HepG2 (cell line): ENCODE measurements at places on chromosomes 6 and 20. TPM values are rescaled to one million over a fixed set of nuclear protein-coding genes. Genes with fewer than 3 reads are reported as not detected.

- no peak for DNase-seq
Observed at GRCh38 chr6:137167702-137168377, 5.6 kb downstream of the IL22RA2 start.

DNA sequence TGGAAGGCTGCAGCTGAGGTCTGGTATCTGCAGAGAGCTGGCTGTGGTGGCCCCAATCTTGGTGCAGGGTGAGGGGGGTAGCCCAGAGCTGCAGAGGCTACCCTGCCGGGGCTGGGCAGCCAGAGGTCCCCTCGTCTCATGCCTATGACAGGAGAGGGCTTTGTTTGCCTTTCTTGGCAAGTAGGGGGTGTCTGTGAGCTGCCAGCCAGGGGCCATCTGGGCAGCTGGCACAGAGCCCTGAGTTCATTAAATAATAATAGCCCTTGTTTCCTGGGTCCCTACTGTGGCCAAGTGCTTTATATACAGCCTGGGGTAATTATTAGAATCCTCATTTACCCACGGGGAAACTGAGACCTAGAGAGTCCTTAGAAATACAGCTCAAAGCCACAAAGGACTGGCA lies 66.6 kb downstream of the EZR start:
- no peak for DNase-seq

DNA sequence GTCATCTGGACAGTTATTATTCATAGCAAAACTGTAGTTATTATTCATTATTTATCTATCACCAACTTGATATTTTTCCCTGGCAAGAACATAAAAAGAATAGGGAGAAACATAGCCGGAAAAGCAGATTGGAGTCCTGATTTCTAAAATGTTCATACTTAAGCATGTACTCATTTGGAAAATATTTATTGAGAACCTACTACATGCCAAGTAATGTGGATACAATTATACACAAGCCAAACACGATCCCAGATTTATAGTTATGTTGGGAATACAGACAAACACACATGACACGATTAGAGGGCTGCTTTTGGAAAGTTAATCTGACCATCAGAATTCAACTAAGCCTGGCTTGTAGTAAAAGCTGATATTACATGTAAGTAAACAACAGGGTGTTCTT lies 30.7 kb downstream of the ARHGAP18 start:
- DNase-seq = no peak

- DNase-seq = no peak
Observed at GRCh38 chr6:107740496-107741190, 83.5 kb downstream of the SCML4 start.

DNA sequence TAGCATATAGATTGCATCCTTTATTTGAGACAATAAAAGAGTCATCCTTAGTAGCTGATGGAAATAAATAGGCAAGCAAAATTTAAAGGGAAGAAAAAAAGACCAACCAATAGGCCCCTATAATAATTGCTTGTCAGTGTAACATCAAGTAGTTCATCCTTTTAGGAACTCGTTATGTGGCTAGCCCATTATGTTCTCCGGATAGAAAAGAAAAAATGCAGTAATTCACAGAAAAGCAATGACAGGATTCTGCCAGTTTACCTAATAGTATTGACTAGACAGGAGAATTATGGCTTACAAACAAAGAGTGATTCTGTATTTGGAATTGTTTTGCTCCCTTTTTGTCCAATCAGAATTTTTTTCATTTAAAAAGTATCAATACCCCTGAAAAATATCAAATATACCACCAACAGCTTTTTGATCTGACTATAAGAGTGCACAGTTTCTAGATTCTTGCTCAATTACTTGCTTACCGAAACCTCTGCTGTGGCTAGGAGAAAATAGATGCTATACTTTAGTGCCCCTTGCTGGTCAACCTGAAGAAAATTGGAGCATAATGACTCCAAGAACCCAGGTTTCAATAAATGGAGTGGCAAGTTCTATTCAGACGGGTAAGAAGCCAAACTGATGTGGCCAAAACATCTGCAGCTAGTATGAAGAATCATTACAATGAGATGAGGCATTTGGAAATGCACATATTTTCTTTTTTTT lies 91.5 kb upstream of the SASH1 start:
- DNase-seq = peak; percentile 37

DNA sequence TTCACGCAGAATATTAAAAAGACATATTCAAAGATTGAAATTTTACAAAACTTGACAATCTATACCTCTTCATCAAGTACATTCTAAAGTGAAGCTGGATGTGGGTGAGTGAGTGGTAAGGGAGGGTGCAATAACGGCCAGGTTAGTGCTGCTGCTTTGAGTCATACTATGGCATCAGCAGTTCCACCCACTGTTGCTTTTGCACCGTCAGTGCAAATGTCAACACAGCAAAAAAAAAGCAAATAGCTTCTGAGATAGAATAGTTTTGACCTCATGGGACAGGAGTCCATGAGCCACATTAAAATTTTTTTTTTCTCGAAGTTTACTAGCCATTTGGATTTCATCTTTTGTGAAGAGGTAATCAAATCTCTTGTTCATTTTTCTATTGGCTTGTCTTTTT lies 31.8 kb downstream of the PSMF1 start:
- DNase-seq = peak; percentile 69

GRCh38 chr20:5270603-5271002 lies 46.2 kb downstream of the PROKR2 start:
- no peak for DNase-seq

DNA sequence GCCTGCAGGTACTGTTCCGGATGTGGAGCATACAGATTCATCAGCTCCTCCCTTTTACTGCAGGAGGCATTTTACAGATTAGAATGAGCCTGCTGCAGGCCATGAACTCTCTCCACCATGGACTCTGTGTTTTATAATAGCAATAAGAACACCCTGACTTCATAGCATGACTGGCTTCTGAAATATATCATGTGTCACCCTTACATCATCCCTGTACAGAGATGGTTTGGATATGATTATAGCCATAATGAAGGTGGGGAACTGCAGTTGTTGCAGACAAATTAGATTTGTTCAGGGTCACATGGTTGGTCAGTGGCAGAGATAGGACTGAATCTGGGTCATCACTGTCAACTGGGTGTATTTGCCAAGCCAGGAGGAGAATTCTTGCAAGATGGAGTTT lies 100.7 kb downstream of the FOXO3 start:
- no peak for DNase-seq

DNA sequence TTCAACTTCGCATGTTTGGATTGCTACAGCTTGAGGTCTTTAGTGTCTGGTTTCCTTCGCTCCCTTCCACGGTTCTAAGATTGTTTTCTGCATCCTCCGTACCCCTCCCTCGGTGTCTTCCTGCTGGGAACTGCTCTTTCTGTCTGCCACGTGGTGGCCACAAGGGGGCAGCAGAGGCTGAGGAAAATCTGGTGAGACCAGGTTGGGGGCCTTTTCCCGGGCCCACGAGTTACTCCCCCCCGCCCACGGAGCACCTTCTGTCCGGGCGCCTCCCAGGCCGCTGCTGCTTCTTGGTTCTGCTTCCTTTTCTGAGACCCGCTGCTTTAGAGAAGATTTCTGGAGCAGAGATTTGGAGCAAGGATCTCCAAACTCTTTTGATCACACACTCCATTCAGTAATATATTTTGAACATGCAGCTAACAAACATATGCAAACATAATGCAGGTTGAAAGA lies 21.1 kb upstream of the NOTCH4 start:
- DNase-seq = peak; percentile 43

DNA sequence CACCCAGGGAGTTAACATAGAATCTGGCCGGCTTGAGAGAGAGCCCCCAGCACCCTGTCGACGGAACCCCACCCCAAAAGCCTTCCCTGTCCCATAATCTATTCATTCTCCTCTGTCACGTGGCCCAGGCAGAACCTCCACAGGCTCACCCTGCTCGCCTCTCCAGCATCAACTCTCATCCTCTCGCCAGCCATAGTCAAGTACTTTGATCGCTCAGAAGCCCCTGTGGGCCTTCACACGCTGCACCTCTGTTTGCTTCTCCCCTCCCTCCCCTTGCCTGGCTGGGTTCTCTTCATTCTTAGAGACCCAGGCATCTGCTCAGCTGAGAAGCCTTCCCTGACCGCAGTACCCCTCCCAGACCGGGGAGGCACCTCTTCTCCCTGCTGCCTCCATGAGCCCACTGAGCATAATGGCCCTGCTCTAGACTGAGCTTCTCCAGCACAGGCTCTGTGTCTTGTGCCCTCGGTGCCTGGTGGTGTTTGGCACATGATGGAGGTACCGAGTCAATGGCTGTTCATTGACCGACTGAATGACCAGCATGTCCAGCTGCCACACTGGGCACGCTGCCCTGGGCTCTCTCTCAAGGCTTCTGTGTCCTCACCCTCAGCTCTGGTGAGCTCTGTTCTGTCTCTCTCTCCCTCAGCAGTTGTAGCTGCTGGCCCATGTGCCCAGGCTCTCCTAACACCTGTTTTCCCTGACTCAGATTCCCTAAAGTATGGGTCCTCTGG lies 33.7 kb downstream of the PKIG start:
- no peak for DNase-seq

GRCh38 chr6:37072526-37072925 lies 67.1 kb downstream of the FGD2 start:
- DNase-seq = no peak

DNA sequence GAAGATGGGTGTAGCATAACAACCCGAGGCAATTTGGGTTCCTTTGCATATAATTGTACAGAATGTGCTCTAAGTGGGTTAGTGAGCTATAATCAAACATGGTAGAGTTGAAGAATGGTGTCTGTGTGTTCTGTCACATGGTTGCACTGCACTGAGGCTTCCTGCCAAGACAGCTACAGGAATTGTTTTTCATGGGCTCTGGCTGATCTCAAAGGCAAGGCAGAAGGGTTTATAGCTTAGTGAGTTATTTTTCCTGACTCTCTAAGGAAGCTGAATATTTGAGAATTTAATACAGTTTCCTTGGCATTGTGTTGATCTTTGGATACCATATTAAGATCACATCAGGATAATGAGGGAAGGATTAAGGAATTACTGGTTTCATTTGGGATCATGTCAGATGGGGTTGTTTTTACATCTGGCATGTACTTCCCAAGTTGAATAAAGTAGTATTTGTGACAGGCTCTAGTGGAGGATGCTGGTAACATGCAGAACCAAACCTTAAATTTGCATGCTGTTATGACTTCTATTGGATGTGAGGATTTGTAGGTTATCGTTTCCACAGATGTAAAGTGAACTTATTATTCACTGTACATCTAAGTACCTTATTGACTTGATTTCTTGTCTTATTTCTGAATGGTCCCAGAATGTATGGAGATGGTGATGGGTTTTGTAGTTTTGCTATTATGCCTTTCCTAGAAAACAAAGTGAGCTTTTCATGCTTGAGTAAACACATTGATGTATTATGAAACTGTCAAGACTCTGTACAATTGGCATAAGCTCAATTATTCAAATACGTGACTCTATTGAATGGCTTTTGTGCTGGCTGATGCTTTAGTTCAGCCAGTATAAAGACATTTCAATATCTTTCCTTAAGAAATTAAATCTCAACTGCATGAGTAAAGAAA lies 43.3 kb downstream of the LRRC1 start:
- DNase-seq = no peak

DNA sequence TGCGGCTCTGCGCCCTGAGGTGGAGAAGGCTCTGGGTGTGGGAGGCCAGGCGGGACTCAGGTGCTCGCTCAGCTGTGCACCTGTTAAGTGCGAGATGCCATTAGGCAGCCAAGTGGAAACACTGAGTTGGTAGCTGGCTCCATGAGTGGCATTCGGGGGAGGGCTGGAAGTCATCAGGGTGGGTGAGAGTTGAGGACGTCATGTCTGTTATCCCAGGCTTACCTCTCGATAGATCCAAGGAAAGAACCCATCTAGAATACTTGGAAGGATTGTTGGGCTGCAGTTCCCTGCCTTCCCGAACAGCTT lies 41.3 kb downstream of the TAF8 start:
- DNase-seq = no peak

DNA sequence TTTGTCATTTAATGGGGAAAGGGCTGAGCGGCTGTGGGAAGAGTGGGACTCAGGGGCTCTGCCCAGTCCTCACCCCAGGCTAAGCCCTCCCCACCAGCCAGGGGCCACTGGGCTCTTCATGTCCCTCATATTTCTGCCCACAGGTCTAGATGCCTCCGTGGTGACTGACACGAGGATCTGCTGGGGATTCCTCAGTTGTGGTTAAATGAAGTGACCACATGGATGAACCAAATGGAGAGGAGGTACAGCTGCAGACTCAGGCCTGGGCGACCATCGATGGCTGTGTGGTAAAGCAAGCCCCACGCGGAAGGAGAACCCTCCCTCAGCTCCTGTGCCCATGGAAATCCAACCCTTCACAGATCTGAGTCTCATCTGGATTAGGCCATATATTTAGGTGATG lies 29.4 kb downstream of the RAET1L start:
- no peak for DNase-seq

DNA sequence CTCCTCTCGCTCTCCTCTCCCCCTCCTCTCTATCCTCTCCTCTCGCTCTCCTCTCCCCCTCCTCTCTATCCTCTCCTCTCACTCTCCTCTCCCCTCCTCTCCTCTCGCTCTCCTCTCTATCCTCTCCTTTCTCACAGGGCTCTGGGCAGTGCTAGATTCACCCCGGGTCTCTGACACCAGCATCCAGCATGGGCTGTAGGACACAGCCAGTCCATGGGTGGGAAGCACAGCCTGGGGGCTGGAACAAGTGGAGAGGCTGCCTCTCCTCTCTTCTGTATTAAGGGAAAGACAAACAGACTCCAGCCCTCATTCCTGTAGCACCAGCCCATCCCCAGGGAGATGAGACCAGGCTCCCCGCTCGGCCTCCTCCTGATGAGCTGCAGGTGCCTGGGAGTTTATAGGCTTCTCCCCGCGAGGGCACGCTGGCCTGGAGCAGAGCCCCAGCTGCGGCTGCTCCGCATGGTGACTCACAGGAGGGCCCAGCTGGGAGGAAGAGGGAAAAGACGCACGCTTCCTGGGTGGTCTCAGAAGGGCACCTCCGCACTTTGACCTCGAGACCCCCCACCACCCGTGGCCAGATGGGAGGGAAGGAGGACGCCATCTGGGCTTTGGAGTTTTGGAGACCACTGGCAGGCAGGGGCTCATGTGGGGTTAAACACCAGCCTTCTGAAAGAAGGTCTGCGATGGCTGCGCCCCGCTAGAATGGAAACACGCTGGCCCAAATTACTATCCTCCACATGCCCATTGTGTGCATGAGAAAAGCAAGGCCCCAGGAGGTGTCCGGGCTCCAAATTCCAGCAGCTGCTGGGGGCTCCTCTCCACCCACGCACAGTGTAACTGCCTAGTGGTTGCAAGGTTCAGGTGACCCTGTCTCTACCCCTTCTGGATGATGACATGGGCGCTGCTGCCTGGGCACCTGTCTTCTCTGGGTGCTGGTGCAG lies 68.0 kb downstream of the BMP7 start:
- DNase-seq = no peak

Gene AFG1L
- total RNA-seq = 14.0 and 18.1 TPM in 2 replicates

Gene ANGPT4
- not detected in 2 replicates for total RNA-seq

Gene KLHDC3
- total RNA-seq = 91.5 and 92.5 TPM in 2 replicates

Gene PBOV1
- total RNA-seq = not detected in 2 replicates

Gene ETV7
- not detected in 2 replicates for total RNA-seq

Gene TBC1D22B
- total RNA-seq = 12.9 and 15.5 TPM in 2 replicates

Gene NRN1
- not detected in 2 replicates for total RNA-seq

Gene MICAL1
- total RNA-seq = 1.9 and 6.9 TPM in 2 replicates

Gene PABPC1L
- 6.4 and 30.8 TPM in 2 replicates for total RNA-seq

Gene OR12D3
- total RNA-seq = not detected in 2 replicates

Gene TP53INP2
- 5.2 and 10.1 TPM in 2 replicates for total RNA-seq

Gene CLPSL1
- not detected in 2 replicates for total RNA-seq
